NAMALWA (cell line): ENCODE measurements at places on chromosomes 16 and 17.

DNA sequence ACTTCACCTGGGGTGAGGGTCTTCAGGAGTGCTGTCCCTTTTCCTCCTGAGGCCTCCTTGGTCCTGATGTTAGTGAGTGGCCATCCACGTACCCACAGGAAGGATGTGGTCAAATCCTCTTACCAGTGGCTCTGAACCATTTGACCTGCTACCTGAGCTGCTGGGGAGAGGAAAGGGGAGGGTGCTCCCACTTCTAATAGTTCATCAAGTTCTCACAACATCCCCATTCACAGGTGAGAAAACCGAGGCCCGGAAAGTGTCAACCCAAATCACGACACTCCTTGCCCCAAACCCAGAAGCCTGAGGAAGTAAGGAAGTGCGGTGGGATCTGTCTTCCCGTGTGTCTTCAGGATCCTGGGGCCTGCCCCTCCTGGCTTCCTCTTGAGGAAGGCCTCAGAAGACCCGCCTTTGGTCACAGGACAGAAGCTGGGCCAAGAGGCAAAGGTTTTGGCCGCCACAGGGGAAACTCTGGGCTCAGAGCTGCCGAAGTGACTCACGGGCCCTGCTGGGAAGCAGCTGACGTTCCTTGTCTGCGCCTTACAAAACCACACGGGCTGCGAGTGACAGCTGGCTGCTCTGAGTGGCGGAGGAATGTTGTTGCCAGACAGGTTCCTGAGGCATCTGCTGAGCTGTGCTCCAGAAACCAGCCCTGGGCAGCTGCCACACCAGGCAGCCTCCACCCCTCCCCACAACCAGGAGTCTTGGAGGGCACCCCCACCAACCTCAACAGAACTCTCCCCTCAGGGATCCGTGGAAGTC lies 13.9 kb upstream of the KIFC3 start:
- DNase-seq = no peak

GRCh38 chr17:56284482-56284881 lies 131.2 kb downstream of the ANKFN1 start:
- DNase-seq = no peak

- no peak for DNase-seq
Observed at GRCh38 chr16:3015865-3016521, 2.0 kb downstream of the CLDN6 start.

GRCh38 chr16:14419817-14420216 lies 210.2 kb downstream of the PARN start:
- DNase-seq = no peak

DNA sequence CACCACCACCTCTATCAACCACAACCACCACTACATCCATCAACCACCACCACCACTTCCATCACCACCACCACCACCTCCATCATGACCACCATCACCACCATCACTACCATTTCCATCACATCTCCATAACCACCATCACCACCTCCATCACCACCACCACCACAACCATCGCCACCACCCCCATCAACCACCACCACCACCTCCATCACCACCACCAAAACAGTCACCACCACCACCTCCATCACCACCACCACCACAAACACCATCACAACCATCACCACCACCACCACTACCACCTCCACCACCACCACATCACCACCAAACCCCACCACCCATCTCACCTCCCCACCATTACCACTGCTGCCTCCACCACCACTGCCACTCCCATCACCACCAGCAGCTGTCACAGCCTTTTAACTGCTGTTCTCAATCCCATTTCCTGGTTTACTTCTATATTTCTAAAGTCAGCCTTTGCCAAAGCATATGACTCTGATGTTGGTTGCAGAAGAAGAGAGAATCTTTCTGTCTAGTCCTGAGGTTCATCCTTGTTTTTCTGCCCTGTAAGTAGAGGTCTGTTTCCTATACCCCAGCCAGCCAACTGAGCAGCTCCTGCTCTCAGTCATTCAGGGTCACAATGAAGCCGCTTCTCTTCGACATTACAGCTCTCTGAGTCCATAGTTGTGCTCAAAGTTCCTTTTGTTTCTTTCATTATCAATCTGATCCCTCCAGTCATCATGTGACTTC lies 14.0 kb downstream of the MARCHF10 start:
- DNase-seq = no peak

DNA sequence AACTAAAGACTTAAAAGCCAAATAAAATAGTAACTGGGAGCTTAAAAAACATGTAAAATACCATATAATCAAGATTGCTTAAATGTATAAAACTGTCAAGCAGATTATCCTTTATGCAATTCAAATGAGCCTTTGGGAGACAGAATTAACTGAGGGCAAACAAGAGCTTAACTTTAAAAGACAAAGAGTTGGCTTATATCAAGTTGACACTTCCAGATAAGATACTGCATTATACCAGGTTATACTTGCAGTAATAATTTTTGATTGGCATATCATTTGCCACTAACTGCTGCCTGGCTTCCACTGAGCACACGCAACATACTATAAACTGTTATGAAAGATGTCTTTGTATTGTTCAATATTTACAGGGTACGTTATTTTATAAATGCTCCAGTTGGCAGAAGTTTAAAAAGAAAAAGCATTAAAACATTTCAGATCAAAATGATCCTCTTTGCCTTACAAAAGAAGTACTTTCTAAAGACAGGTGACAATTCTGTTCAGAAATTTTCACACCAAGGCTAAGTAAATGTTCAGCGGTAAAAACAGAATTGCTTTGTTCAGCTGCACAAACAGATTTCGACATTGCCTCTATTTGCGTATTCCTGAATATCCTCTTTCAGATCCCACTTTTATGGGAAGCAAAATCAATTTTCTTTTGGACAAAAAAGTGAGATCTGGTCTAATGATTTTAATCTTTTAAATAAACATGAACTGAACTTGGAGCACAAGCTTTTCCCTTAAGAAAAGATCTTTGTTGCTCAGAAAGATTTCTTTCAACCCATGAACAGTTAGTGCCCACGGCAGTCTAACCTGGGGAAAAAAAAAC lies 50.7 kb downstream of the TOX3 start:
- DNase-seq = no peak

DNA sequence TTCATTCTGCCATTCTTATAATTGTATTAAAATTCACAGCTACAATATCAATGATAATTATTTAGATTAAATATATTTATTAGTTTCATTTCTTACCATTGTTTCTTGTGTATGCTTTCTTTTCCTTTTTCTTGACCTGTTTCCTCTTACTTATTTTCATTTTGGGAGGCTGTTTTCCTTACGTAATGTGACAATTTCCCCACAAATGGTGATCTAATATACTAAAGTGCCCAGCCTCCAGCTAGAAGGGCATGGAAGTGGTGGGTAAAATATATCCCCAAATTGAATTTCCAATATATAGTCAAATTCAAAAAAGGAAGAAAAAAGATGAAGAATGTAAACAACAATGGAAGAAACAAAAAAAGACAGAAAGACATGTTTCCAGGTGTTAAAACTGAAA lies 1.5 kb upstream of the ABCA6 start:
- DNase-seq = no peak

GRCh38 chr16:58639836-58640235 lies 10.2 kb upstream of the CNOT1 start:
- DNase-seq = no peak

DNA sequence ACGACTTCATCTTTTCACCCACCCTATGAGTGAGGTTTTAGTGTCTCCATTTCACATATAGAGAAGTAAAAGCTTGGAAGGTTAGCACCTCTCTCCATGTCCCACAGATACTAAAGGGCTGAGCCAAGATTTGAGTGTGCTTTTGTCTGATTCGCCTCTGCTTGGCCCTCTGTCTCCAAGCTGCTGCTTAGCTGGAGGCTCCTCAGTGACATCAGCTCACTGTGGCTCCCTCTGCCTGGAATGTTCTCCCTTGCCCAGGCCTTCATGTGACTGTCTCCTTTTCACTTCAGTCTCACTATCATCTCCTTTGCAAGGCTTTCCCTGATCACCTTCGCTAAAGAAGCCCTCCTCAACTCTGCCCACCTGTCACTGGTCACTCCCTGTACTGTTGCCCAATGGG lies 84.5 kb upstream of the HSBP1 start:
- no peak for DNase-seq

DNA sequence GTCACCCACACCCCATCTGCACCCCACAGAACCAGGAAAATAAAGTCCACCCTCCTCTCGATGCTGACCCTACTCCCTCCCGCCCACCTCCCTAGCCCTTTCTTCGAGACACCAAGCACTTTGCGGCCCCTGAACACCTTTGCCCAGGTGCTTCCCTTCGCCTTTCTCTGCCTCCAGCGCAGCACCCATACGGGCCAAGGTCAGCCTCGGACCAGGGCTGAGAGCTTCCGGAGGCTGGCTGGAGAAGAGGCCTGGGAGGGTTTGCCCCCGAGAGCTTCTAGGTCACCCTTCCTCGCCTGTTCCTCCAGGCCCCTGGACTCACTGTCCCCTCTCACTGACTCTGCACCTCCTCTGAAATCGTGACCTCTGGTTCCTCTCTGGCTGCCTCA lies 2.7 kb upstream of the NHERF2 start:
- no peak for DNase-seq

GRCh38 chr16:23334457-23334853 lies 32.4 kb downstream of the SCNN1B start:
- DNase-seq = peak; percentile 71

- DNase-seq = no peak
Observed at GRCh38 chr16:34802848-34803599, 1343.6 kb downstream of the TP53TG3F start.

DNA sequence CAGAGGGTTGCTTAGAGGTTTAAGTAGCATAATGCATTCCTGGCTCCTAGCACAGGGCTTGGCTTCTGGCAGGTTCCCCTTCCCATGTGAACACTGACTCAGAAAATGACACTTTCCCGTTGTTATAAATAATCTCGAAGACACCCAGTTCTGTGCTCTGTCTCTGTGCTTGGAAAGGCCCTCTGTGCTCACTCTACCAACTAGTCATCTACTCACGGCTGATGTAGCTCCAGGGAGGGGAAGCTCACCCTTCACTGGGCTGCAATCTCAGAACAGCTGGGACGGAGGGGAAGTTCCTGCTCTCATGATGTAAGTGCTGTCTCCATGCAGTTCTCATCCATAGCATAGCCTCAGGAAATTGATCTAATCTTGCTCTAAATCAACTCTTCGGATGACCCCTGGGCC lies 230.5 kb upstream of the ASIC2 start:
- DNase-seq = no peak

DNA sequence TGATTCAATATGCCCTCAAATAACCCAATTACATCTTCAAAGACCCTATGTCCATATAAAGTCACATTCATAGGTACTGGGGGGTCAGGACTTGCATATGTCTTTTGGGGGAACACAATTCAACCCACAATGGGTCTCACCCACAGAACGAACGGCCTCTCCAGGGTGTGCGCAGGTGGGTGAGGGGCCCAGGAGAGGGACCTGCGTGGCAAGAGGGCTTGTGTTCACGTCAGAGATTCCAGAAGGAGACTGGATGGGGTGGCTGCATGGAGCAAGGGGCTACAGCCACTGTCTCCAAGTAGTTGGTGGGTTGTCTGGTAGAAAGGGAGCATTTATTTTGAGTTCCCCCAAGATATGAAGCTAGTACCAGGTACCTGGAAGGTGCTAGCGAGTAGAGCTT lies 212.2 kb downstream of the SEC14L1 start:
- no peak for DNase-seq

- DNase-seq = peak; percentile 64
Observed at GRCh38 chr17:29588562-29589411, 661 bp downstream of the GIT1 start.

DNA sequence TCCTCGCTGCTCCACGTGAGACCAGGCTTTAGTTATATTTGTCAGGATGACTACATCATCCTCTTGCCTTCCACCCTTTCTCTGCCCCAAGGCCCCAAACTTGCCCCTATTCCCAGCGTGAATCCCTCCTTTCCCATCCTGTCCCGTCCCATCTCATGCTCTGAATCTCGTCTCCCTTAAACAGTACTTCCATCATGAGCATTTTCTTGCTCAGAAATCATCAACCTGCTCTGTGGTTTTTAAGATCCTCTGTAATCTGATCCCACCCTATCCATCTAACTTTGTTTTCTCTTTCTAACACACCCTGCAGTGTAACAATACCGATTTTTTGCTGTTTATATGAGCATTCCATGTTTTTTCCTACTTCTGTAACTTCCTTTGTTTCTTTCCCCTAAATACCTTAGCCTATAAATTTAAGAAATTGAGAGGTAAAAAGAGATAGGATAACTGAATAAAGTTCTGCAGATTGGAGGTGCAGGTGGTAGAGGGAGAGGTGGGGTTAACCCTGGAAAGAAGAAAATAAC lies 39.7 kb downstream of the MRTFB start:
- no peak for DNase-seq

GRCh38 chr16:66135421-66135831 lies 231.1 kb upstream of the CDH5 start:
- no peak for DNase-seq

- no peak for DNase-seq
Observed at GRCh38 chr17:44778656-44779210, 19.9 kb downstream of the ADAM11 start.

- no peak for DNase-seq
Observed at GRCh38 chr16:3358871-3359270, 3.2 kb downstream of the OR2C1 start.

GRCh38 chr17:74785096-74785980 lies 9.2 kb upstream of the NAT9 start:
- no peak for DNase-seq

- no peak for DNase-seq
Observed at GRCh38 chr16:25097276-25097975, 14.1 kb upstream of the LCMT1 start.

DNA sequence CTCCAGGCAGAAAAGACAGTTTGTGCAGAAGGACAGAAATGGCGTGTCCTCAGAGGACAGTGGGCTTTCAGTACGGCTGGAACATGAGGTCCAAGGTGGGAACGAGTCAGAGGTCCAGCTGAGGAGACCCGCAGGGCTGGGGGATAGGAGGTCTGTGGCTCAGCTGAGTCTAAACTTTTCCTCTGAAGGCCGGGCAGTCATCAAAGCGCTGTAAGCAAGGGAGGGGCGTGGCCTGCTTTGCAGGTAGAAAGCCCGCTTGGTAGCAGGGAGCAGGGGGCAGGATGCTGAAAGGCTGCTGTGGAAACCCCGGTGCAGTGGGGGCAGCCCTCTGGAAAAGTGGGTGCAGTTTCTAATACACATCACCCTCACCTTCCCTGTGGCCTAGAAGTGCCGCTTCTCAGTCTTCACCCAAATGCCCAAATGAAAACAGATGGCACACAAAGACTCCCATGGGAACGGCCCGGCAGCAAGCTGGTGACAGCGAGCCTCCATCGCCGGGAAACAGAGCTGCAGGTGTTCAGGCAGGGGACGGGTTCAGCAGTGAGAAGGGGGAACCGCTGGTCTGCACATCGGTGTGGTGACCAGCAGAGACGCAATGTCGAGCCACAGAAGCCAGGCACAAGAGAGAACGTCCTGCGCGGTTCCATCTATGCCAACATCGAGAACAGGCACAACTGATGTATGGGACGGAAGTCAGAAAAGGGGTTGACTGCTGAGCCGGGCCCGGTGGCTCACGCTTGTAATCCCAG lies 12.2 kb upstream of the OSGIN1 start:
- no peak for DNase-seq
